ENCODE measurements at places on chromosomes 2 and 18.

DNA sequence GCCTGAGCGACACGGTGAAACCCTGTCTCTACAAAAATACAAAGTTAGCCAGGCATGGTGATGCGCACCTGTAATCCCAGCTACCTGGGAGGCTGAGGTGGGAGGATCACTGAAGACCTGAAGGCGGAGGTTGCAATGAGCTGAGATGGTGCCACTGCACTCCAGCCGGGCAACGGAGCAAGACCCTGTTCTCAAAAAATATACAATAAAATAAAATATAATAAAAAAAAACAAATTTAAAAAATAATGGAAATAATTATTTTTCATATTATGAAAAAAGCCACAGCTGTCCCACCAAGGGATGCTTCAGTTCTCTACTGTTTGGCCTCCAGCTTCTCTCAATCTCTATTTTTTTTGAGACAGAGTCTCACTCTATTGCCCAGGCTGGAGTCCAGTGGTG, 10.4 kb downstream of the SLC19A3 start:
- DNase-seq = no peak

DNA sequence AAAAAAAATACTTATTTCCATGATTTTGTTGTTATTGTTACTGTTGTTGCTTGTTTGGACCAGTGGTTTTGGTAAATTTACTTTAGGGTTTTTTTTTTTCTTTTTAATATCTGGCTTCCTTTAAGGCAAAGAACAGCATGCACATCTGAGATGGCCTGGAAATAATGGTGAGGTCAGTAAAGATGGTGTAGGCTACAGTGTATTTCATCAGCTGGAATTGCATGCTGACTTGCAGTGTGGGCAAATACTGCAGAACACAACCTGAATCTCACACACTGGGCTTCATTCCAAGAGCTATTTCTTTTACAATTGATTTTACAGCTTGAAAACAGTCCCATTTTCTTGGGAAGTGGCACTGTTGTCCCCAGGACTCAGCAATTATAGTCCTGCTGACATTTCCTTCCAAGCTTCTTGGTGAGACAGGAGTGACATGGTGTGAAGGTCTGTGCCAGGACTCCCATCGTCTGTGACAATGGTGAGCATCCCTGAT, 376.1 kb upstream of the SOX11 start:
- no peak for DNase-seq

GRCh38 chr2:12587228-12587627, 129.5 kb upstream of the TRIB2 start:
- no peak for DNase-seq

- DNase-seq = no peak
Observed at GRCh38 chr2:134677856-134678756, 40.7 kb downstream of the TMEM163 start.

DNA sequence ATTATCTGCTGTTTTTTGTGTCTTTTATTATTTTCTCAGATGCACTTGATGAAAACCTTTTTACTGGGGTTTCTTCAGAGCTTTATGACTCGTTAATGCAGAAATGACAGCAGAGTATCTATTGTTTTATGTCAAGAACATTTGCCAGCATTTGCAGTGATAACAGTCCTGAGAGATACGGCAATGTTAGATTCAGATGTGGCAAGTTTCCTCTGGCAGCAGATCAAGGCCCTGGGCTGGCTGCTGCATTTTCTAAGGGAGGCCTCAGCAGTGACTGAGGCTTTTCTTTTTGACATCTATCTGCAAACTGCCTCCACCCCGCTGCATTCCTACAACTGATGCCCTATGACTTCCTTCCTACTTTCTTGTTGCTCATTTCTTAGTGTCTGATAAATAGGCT, 40.2 kb downstream of the EFEMP1 start:
- no peak for DNase-seq

DNA sequence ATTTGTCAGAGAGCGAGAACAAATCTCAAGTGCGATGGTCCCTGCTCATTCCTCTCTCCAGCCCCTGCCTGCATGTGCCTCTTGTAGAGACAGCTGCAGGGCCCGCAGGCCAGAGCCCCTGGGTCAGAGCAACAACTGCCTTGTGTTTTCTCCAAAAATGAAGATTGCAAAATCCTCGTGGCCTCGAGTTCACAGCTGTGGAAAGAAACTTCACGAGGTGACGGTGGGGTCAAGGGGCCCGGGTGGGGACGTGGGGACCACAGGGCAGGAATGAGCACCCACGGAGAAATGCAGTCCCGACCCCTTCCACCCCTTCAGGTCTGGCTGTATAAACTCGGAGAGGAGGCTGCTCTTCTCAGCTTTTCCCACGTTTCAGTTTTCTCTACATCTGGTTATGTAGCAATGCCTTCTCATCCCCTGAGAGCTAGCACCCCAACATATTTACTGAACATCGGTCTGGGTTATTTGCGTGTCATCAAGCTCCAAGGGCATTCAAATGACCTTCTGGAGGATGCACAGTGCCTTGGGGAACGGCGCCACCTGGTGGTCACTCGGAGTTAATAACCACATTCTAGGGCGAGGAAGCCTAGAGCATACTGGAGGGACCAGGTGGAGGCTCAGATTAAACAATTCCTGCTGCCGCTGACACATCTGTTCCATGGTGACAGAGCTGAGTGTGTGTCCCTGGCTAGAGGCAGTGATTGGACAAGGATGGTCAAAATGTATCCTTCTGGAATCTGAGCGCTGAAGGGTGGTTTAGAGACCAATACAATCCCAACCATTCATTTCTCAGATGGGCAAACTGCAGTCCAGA, 91.4 kb upstream of the CYRIA start:
- peak; percentile 8 for DNase-seq

- DNase-seq = no peak
Observed at GRCh38 chr2:239226677-239227581, 173.9 kb downstream of the HDAC4 start.

DNA sequence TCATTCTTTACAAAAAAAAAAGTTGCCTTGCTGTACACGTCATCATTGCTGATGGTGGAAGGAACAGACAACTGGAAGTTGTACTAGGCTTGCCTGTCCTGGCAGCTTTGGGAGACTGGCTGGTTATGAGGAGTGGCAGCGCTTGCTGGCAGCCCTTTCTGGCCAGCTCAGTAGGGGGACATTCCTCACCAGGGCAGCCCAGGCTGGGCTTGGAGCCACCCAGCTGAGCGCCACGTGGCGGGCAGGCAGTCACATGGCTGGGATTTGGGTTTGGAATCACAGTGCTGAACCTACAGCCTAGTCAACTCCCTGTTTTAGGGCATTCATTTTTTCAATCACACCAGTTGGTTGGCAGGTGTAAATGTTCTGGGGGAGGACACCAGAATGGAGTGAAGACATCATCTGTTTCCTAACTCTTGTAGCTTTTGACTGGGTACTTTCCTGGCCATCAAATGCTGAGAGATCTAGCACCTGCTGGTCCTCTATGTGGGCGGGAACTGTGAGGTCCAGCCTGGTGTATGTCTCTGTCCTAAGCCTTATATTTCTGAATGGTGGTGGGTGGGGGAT, 139.3 kb downstream of the SETBP1 start:
- DNase-seq = no peak

- no peak for DNase-seq
Observed at GRCh38 chr18:11290786-11291185, 141.4 kb upstream of the PIEZO2 start.

DNA sequence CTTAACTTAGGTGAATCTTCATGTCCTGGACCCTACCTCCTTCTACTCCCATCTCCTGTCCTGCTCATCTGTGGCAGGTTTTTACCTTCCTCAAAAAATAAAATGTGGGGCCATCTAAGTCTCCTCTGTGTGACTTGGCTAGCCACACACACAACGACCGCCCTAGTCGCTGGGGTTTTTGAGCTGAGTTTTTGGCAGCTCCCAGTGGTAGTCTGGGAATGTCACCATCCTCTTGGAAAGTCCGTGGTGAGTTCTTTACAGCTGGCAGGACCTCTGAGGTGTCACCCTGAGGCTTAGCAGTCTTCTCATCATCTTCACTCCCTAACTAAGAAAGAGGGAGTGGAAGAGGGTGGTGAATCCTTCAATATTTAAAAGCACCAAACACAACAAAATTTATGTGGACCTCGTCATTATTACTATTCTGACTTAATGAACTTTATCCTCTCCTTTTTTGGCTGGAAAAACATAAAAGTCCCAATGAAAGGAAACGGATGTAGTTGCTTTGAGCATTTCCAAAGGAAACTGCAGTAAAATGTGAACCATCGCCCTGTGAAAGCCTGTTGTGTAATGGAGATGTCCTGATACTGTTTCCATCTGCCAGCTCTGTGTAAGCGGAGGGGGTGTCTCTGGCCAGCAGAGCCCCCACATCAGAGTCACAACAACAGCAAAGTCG, 78.6 kb downstream of the VAPA start:
- DNase-seq = no peak

DNA sequence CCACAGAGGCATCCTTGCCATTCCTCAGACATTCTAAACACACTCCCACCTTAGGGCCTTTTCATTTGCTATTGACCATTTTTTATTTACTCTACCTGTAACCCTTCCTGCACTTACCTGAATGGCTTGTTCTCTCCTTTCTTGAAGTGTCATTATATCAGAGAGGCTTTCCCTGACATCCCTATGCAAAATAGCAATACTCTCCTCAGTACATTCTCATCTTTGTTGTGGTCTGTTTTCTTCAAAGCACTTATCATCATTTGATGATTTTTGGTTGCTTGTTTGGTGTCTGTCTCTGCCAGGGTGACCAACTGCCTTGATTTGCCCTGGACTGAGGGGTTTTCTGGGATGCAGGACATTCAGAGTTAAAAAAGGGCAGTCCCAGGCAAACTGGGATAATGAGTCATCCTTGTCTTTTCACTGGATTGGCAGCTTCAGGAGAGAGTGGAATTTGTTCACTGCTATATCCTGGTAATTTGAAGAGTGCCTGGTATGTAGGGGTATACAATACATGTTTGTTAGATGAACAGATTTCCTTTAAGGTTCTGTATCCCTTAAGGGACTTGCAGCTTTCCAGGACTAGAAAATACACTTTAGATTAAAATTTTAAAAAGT, 102.4 kb downstream of the BABAM2 start:
- DNase-seq = no peak

GRCh38 chr2:213234641-213235040, 49.6 kb upstream of the SPAG16 start:
- no peak for DNase-seq

DNA sequence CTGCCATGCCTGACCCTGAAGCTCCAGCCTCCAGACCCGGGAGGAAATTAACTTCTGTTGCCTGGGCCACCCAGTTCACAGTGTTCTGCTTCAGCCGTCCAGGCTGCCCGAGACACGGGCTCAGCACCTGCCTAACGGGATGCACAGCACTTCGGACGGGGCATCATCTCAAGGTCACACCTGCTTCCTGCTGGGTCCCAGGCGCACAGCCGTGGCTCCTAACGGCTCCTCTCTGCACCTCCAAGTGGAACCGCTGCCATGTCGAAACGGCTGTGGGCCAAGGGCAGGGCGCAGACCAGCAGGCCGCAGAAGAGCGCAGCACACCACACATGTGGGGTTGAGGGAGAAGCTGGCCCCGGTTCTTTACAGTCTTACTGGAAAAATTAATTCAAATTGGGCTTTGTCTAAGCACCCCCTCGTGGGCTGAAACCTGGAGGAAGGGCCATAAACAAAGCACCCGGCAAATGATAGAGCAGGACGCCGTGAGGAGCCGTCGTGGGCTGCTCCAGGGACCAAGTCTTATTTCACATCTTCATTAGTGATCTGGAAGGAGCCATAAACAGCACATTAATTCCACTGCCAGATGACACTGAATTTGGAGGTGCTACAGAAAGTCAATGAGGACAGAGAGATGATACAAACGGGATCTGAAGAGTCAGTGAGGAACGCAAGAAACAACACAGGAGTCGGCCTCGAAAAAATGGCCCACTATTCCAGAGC, 59.6 kb downstream of the EIPR1 start:
- DNase-seq = no peak

GRCh38 chr2:18368008-18368407, 192.4 kb downstream of the RDH14 start:
- DNase-seq = no peak

GRCh38 chr18:48547531-48547981, 8.7 kb downstream of the CTIF start:
- DNase-seq = no peak

DNA sequence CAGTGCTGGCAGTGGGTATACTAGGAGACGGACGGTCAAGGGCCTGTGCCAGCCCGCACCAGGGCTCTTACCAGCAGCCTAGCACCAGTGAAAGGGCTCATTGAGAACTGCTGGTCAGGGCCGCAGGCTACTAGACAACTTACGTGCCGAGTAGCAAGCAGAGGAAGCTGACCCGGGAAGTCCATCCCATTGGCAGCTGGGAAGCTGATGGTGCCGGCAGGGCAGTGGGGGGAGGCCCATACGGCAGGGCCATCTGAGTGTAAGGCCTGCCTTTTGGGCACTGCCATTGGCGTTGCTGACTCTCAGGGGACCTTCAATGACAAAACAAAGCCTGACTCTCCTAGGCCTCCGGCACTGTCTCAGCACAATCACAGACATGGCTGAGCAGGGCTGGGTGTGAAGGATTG, 20.6 kb downstream of the EFR3B start:
- DNase-seq = no peak

DNA sequence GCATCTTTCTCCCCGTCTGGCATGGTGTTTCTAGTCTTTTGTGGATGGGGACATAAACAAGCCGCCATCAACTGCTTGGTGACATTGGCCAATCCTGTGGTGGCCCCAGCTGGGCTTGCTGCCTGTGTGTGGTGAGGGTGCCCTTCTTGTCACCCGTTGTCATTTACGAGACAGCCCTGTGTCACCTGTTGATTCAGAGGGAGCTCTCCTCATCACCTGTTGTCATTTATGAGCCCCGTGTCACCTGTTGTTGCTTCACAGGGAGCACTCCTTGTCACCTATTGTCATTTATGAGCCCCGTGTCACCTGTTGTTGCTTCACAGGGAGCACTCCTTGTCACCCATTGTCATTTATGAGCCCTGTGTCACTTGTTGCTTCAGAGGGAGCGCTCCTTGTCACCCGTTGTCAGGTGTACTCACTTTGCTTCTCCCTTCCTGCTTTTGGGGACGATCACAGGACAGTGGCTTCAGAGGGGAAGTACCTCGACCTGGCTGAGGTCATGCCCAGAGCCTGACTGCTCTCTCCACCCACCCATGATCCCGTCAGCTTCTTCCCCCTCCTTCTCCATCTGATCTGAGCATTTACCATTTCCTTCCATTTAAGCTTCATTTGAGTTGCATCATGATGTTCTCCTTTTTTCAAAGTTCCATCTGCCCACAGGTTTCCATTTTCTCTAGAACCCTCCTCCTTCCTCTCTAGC, 29.1 kb downstream of the HPCAL1 start:
- DNase-seq = peak; percentile 63

DNA sequence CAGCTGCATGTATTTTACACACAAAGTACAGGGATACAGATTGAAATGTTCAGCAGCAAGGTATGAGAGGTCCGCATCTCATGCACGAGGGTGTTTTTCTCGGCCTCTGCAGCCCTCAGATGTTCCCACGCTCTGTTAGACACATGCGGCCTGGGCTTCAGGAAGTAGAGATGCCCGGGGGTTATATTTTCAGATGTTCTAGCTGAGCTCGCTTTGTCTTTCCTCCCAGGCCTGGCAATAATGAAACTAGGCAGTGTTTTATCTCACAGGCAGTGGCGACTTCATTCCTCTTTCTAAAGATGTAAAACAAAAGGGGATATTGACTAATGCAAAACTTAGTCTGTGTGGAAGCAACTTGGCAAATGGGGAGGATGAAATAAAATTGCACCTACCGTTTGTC, 190.7 kb downstream of the GBX2 start:
- DNase-seq = no peak
